ENCODE measurements at places on chromosomes 7 and 10.

DNA sequence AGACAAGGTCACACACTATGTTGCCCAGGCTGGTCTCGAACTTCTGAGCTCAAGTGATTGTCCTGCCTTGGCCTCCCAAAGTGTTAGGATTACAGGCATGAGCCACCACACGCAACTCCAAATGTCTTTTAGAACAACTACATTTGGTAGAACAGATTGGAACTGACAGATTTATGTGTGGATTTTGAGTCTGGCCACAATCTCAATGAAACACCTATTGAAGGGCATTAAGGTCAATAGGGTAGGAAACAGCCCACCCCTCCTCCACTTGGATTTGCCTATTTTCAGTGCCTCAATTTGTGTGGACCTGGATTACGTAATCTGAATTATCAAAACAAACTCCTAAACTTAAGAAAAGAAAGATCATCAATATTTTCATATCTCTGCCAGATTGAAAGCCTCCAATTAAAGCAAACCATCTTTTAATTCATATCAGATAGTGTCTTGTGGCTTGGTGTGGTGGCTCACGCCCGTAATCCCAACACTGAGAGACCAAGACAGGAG lies 15.5 kb upstream of the CYP51A1 start:
- no peak for DNase-seq

- no peak for DNase-seq
Observed at GRCh38 chr7:73736885-73737284, 1.7 kb downstream of the ABHD11 start.

DNA sequence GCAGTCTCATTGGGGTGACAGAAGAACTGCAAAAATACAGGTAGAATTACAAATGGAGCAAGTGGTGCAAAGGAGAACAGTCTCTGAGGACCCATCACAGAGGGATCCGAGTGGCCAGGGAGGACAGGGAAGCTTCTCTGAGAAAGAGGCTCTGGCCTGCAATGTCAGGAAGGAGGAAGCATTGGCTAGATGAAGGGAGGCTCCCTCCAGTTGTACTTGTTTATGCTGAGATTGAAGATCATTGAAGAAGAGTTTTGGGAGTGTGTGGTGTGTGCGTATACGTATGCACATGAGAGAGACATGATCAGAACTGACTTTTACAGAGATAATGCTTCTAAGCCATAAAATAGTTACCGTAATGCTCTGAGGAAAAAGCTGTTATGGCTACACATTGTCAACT lies 274.7 kb upstream of the FZD8 start:
- no peak for DNase-seq

DNA sequence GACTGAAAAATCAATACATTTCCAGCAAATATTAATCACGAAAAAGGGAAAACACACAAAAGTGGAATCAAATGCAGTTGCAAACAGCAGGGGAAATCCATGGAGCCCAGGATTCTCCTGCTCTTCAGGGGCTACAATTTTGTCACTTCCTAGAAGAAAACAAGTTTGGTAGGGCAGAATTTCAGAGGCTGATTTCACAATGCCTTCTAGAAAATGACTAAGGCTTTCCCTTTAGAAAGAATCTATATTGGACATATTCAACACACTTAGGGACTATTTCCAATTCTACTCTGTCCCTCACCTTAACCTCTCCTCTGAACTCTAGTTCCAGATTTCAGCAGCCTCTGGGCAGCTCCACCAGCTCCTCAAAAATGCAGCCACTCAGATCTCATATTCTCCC lies 111.3 kb downstream of the HECTD2 start:
- no peak for DNase-seq

- no peak for DNase-seq
Observed at GRCh38 chr10:26981232-26981824, 119.0 kb downstream of the ANKRD26 start.

DNA sequence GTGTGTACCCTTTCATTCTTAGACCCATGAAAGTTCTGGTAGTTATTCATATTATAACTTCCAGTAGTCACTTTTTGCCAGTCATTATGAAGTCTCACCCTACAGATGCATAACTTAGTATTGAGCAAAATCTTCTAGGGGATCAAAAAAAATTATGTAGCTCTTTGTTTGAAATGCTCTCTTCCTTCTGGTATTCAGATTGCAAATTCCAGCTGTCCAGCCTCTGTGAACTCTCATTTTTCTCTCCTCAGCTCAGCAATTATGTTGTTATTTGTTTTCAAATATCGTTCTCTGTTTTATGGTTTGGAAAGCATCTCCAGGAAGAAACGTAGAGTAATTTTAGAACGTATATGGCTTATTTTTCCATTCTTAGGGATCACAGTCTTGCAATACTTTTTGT lies 442.5 kb downstream of the SEMA3D start:
- no peak for DNase-seq

DNA sequence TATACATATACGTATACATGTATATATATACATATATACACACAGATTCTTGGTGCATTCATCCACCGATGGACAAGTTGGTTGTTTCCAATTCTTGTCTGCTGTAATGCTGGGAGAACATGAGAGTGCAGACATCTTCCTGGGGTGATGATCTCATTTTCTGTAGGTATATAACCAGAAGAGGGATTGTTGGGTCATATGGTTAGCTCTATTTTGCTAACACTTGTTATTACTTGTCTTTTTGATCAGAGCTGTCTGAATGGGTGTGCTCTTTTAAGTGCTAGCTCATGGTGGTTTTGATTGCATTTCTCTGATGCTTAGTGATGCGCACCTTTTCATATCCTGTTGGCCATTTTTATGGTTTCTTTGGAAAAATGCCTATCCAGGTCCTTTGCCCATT lies 106.4 kb downstream of the TAX1BP1 start:
- DNase-seq: no peak

GRCh38 chr7:31640381-31640780 lies 46.6 kb upstream of the PPP1R17 start:
- no peak for DNase-seq

DNA sequence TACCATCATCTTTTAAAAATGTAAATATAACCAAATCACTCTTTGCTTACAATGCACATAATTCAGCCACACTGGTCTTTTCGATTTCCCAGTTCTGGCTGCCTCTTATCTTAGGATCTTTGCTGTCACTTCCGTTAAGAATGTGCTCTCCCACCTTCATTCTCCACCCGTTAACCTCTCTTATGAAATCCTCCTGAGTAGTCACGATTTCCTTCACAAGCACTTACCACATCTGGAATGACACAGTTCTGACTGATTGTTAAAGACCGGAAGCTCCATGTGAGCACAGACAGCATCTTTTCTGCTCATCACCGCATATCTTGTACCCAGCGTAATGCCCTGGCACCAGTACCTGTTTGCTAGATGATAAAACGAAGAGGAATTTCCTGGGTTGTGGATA lies 84.3 kb downstream of the CUL2 start:
- DNase-seq: no peak

DNA sequence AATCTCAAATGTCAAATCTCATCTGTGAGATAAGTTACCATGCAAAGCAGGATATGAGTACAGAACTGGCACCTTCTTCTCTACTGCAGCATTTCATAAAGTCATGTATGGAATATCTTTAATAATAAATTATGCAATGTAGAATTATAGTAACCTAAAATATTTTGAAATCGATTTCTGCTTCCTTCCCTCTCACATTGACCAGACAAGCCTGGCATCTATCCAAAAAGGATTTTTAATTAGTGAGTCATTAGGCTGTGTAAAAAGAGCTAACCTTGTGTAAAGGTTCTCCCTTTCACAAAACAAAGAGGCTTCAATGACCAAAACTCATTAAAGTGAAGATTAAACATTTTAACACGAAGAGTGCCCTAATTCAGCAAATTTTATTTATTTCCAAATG lies 48.8 kb upstream of the EXOC6 start:
- DNase-seq: no peak

DNA sequence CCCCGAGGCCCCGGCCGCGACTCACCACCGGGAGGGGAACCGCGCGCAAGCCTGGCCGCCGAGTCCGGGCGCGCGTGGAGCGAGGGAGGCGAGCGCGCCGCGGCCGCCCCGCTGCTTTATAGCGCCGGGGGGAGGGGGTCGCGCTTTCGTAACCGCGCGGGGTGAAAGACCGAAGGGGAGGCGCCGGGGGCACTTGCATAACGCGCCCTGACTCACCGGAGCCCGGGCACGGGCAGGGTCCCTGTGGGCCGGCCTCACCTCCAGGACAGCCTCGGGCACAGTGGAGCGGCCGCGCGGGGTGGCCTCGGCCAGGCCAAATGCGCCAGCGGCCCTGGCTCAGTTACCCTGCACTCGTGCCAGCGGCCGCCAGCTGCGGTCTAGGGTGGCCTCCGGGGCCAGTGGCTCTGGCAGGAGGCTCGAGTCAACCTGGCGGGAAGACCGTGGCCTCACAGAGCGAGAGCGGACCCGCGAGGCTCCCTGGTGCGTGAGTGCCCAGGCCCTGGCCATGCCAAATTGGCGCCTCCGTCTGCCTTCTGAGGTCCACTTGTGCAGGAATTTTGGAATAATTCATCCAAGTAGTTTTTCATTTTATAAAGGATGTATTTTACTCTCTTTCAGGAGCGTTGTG lies at the start of gene RBP4:
Gene RBP4 (minus strand): TSS at position 90 of the 628 bp plus-strand sequence. CDS start 207 bp downstream, outside the sequence.
- DNase-seq: peak; percentile 7

DNA sequence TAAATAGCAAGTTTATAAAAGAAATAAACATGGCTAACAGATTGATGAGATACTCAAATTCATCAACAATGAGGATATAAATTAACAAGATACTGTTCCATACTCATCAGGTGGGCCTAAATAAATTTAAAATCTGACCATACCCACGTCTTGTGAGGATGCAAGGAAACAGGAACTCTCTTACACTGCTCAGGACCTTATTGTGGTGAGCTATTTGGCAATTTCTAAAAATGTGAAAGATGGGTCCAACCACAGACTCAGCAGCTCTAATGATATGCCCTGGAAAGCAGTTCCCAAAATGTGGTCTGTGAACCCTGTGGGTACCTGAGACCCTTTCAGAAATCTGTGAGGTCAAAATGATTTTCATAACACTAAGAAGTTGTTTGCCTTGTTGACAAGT lies 21.5 kb downstream of the RPP38 start:
- no peak for DNase-seq

- no peak for DNase-seq
Observed at GRCh38 chr7:129664029-129665012, 52.8 kb downstream of the NRF1 start.

GRCh38 chr10:97553575-97554031 lies 19.0 kb upstream of the ANKRD2 start:
- DNase-seq: peak; percentile 56

GRCh38 chr10:119273413-119273812 lies 66.0 kb downstream of the GRK5 start:
- DNase-seq: no peak

GRCh38 chr10:96671211-96671890 lies 49.0 kb downstream of the PIK3AP1 start:
- no peak for DNase-seq

DNA sequence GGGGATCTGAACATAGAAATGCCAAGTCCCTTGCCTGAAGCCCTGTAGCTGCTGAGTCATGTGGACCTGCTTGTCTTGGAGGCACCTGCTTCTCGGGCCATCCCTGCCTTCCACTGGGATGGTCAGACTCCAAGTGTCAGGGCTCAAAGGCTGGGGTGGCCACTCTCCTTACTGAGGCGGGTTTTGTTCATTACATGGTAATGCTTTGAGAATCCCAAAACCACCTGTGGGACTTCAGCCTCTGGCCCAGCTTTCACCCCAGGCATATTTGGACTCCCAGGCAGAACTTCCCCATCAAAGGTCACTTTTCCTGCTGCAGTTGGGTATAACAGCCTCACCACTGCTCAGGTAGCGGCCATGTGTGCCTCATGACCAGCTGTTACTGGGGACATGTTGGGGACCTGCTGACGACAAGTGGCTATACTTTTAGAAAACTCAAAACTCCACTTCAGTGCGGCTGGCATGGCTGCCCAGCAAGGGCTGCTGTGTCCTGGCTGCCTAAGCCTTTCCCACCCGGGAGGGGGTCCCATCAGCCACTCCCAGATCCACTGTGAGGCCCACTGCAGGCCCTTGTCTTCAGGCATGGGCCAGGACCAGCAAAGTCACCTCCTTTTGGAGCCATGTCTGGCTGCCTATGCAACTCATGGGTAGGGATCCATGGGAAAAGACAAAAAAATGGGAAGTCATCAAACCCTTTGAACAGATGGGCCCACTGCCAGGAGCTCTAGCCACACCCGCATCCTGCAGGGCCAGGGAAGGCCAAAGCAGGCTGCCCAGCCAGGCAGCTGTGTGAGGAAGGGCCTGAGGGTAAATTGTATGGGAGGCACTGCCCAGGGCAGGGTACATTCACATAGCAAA lies 96.7 kb downstream of the ARHGAP22 start:
- DNase-seq: no peak

- peak; percentile 46 for DNase-seq
Observed at GRCh38 chr7:12067156-12067831, 143.8 kb upstream of the TMEM106B start.

GRCh38 chr7:51229620-51230323 lies 86.8 kb downstream of the COBL start:
- DNase-seq: no peak

DNA sequence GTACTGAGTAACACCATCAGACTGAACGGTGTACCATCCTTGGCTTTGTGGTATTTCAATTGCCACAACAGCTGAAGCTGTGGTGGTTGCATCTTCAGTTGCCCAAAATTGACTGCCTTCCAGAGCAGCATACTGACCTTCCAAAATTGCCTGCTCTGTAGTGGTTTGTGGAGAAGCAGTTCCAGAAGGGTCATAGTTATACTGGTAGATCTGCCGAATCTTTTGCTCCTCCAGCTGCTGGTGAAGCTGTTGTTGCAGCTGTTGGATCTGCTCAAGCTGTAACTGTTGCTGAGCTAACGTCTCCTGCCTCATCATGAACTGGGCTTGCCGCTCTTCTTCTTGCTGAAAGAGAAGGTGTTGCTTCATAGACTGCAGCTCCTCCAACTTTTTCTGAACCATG lies 212.2 kb downstream of the PCLO start:
- DNase-seq: no peak

DNA sequence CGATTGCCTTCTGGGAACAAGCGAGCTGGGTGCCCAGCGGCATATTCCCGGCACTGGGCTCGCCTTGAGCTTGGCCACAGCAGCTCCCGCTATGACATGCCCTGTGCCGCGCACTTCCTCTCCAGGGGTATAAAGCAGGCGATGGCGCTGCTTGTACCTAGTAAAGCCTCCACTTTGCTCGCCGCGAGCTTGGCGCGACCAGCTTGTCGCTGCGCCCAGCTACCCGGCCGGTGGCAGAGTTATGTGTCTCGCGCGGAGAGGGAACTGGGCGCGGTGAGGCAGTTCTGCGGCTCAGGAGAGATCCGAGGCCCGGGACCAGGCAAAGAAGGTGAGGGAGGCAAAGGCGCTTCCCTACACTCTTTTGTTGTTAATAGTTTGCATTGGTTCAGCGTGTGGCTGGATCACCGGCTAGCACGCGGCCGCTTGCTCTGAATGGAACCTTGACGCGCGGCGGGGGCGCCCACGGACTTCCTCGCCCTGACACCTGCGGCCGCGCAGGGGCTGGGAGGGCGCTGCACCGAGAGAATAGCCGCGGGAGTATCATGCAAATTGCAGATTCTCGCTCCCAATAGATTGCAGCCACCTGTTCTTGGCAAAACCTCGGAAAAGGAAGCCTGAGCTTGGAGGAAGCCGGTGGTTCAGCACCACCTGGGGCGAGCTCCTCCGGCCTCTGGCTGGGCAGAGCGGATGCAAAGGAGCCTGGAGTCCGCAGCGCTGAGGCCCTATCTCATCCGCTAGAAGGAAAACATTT lies 3.0 kb upstream of the BUB3 start:
- no peak for DNase-seq

GRCh38 chr7:27641581-27642230 lies 21.0 kb downstream of the HIBADH start:
- no peak for DNase-seq

Measured in neural crest cell (in vitro differentiated cells).